ENCODE measurements at places on chromosomes 5 and 9. TPM values are rescaled to one million over a fixed set of nuclear protein-coding genes. Genes with fewer than 3 reads are reported as not detected.

The SARDH gene
- 2.0 TPM for total RNA-seq

The EPB41L4A gene
- total RNA-seq, result 22.6 TPM

The RNF183 gene
- 0.98 TPM for total RNA-seq

The KLHL3 gene
- 11.7 TPM for total RNA-seq

The RFK gene
- 23.9 TPM for total RNA-seq

The SPATA31D4 gene
- not detected for total RNA-seq
